Stimulated activated effector memory CD8-positive, alpha-beta T cell treated with anti-CD3 and anti-CD28 coated beads, Interleukin-12 subunit alpha, Interleukin-12 subunit beta, amount 100 ng/mL, for 72 hours (primary cell): ENCODE measurements at places on chromosomes 3 and 15.

DNA sequence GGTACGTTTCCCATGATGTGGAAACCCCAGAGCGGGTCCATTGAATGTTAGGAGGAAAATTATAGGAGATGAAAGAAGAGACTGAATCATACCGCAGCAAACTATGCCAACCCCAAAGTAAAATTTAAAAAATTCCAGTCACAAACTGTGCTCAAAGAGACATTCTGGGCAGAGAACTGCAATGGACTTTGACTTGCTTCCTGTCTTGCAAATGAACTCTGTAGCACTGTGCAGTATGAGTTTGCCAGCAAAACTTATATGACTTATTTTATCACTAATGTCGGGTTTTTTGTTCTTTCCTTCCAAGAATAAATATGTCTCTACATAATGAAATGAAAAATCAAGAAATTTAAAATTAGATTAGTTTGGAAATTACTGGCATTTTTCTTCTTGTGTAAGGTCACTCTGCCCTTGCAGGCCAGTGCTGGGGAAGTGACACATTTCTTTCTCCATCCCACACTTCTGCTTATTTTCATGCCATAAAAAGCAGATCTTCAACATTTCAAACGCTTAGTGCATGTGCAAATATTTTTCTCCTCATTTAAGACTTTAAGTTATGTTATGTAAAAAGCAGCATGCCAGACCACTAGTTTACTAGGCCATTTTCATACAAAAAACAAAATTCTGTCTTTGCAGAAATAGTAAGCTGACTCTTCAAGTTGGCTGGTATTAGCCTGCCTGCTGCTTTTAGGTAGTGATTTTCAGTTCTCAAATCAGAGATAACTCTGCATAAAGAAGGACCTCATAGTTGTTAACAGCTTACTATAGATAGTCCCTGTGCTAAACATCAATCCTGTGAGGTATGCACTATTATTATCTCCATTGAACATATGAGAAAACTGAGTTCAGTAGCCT, 32.2 kb upstream of the SSR3 start:
- DNase-seq = no peak

DNA sequence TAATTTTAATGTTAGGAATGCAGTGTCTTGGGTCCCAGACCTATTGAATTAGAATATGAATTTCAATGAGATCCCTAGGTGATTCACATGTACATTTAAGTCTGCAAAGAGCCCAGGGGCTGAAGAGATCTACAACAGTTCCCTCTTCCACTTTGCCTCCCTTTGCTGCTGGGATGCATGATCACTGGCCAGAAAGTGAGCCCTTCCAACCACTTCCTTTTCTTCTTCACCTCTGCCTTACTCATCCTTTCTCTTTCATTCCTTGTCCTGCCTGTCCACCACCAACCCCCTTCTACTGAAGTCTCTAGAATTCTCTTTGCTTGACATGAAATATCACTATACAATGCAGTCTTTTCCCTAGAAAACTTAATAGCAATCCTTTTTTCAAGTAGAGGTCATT, 222.4 kb upstream of the LRIG1 start:
- DNase-seq = no peak

GRCh38 chr15:92655178-92655995, at the start of gene FAM174B:
Gene FAM174B, minus strand, starts transcription at chr15:92655775.
- no peak for DNase-seq

DNA sequence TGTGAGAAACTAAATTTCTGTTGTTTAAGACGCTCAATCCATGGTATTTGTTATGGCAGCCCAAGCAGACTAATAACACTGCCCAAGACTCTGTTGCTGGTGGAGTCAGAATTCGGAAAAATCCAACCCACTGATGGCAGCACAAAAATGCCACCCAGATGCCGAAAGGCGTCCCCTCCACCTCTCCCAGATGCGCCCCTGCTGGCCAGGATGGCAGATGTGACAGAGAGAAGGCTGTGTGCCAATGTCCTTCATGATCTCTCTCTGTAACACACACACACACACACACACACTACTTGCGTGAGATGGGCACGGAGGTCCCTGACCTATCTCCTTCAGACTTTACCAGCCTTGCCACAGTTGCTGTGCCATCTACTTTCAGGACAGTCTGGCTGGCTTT, 10.9 kb upstream of the LYSMD4 start:
- no peak for DNase-seq

DNA sequence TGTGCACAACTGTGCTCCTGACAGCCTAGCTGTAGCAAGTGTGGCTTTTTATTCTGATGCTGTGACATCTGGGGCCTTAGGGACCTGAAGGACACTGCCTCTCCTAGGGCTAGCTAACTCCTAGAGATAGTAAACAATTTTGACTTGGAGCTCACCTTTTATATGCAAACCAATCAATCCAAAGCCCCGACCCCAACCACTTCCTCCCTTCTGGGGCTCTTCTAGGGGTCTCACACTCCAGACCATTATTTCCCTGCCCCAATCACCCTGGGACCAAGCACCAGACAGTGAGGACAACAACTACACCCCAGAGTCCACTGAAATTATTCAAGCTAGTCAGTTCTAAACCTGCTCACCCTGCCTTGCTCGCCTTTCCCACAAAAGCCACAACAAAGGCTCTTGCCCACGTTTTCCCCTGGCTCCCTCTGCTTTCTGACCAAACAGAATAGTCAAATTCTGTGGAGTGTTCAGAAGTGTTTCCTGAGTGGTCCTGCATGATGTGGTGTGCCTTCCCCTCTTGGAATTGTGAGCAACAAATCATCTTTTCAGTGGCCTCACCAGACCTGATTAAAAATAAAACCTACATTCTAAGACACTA, 84.2 kb upstream of the WNT5A start:
- DNase-seq = no peak

- DNase-seq = no peak
These were observed 41.2 kb downstream of the PCSK6 start for GRCh38 chr15:101448336-101448735.
